Activated CD8-positive, alpha-beta memory T cell treated with anti-CD3 and anti-CD28 coated beads, Interleukin-2, amount 50 U/mL, for 48 hours (primary cell): ENCODE measurements at places on chromosomes 5 and 9.

DNA sequence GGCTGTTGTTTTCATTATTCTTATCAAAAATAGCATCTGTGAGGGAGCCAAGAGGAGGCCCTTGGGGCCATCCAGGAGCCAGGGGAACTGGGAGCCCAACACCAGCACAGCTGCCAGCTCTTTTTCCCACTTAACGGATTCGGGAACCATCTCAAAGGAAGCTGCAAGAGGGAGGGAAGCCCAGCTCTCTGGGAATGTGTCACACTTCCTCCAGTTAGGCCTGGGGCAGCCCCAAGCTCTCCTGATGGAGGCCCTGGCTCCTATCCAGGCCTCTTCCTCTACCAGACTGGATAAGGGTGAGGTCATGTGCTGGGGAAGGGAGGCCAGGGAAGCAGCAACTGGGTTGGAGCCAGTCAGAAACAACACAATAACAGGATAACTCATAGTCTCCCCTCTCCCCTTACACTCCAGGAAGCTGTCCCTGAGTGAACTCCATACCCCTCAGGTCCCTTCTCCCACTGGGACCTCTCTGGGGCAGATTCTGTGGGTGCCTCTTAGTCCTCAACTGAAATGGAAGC is 12.7 kb downstream of the CSF2 start:
- DNase-seq = no peak

GRCh38 chr9:122060481-122060880 is 32.6 kb downstream of the TTLL11 start:
- no peak for DNase-seq

DNA sequence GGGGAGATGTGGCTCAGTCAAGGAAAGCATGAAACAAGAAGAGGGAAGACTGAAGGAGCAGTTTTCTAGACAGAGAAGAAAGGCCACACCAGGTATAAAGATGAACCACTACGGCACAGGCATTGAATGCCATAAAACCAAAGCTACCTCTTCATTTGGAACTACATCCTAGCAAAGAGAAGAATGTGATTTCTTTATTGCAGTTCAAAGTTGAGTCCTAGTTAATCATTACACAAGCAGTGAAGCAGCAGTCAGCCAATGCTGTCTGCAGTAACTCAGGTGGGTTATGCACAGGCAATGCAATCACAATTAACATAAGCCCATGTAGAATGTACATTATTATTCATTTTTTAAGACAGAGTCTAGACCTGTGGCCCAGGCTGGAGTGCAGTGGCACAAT is 21.7 kb upstream of the PCAT7 start:
- DNase-seq = no peak

GRCh38 chr5:171617817-171618591 is 167.6 kb upstream of the SMIM23 start:
- DNase-seq = no peak

DNA sequence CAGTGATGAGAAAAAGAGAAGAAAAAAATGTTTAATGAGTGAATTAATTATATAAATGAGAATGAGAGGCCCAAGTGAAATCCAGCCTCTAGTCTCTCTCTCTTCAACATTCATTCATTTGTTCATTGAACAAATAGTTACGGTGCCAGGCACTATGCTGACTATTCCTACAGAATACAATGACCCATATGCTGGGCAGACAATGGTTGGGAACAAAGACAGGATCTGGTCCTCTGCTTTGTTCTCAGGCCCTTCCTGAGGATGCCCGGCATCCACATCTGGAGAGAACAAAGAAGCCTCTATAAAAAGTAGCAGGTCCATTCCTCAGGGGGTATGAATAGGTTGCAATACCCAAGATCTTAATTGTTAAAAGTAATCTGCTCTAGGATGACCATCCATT is 6.9 kb downstream of the ADAM19 start:
- no peak for DNase-seq

DNA sequence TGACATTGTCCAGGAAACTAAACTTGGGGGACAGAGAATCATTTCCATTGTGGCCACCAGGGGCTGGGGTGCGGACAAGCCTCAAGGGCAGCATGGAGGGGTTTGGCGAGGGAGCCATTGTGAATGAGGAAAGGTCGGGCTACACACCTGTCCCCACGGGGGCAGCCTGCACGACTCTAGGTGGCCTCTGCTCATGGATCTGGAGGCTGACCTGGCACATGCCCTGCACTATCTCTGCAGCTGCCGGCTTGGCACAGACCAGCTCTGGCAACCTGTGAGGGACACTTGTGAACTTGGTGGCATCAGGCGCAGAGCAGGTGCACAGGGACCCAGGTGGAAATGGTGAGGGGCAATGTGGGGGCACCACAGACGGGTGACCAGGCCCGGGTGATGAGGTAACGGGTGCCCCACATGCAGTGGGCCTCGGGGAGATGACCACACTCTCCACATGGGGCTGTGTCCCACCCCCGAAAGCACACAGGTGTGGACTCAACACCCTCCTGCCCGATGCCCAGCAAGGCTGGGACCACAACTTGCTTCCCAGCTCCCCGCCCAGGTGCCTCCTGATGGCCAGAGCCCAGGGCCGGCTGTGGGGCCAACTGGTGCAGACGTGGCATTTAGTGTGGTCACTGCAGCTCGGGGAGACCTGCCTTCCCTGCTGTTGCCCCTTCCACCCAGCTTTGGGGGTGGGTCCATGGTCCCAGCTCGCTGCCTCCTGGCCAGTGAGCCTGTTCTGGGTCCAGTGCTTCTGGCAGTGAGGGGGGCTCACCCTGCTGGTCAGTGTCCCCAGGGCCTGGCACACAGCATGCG is 60.9 kb upstream of the UBAC1 start:
- no peak for DNase-seq

DNA sequence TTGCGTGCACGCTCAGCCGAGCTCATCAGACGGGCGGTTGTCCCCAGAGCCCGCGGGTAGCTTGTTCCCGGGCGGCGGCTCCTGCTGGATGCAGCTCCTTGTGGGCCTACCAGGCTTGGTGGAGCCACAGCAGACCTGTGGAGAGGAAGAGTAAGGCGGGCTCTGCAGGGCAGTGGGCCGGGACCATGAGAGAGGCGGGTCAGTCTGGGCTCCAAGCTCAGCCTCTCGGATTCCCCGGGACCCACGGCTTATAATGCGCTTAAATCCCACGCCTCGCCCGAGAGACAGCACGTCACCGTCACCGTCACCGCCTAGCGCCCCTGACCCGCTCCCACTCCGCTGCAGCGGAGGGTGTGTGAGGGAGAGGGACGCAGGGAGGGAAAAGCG is 1.9 kb upstream of the ANKRD18A start:
- DNase-seq = peak; percentile 57

DNA sequence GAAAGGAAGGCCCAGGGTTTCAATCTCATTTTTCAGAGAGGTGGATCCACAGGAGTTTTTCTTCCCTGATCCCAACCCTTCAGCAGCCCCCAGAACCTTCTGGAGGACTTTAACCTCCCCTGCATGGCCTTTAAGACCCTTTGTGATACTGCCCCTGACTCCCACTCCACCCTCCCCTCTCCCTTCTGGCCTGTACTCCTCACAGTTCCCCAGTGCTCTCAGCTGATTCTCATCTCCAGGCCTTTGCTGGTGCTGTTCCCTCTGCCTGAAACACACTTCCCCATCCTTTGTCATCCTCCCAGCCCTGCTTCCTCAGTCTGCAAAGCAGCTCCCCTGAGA is 18.5 kb downstream of the NEURL1B start:
- DNase-seq = no peak

- no peak for DNase-seq
These were observed 77.6 kb upstream of the NR4A3 start for GRCh38 chr9:99744132-99744531.

DNA sequence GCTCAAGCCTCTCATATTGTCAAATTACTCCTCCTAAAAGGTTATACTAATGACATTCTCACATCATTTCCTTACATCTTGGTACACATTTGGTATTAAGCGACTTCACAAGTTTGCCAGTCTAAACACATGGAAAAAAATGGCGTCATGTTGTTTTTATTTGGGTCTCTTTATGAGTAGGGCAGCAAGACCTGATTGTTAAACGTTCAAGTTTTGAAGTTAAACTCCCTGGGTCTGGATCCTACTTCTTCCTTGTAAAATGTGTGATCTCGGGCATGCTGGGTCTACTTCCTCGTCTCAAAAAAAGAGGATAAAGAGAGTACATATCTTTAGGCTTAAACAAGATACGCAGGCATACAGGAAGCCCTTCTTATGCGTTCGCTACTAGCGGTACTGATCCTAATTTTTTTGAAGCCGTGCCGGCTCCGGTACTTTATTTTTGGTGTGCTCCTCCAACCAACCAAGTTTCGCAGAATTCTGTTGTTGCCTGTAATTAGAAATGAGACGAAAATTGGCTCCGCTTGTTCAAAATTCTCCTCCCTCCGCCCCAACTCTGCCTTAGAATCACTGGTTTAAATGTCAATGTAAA is 596 bp upstream of the CDC37L1 start:
- no peak for DNase-seq

DNA sequence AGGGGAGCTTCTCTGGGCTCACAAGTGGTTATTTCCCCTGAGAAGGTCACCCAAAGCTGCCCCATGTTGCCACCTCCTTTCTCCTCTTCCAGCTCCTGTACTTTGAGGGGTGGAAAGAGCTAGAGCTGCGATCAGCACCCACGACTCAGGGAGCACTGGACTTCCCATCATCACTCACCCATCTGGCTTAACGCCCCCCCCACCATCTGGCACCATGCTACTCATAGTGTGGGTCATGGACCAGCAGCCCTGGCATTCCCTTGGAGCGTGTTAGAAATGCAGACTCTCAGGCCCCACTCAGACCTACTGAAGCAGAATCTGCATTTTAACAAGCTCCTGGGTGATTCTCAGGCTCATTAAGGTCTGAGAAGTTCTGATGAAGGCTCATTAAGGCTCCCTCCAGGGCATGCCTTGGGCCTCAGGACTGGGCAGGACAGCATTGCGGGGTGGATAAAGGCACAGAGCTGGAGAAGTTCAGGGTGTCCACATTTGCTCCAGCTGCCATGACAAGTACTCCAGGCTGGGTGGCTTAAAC is 67.3 kb downstream of the GALNT12 start:
- DNase-seq = no peak

- no peak for DNase-seq
These were observed 138.3 kb downstream of the RFK start for GRCh38 chr9:76255781-76256455.

- no peak for DNase-seq
These were observed 33.1 kb upstream of the AFAP1L1 start for GRCh38 chr5:149238540-149238939.

GRCh38 chr5:175206669-175207068 is 237.3 kb downstream of the DRD1 start:
- no peak for DNase-seq

- DNase-seq = no peak
These were observed 233.0 kb upstream of the ATP10B start for GRCh38 chr5:161085056-161085455.

DNA sequence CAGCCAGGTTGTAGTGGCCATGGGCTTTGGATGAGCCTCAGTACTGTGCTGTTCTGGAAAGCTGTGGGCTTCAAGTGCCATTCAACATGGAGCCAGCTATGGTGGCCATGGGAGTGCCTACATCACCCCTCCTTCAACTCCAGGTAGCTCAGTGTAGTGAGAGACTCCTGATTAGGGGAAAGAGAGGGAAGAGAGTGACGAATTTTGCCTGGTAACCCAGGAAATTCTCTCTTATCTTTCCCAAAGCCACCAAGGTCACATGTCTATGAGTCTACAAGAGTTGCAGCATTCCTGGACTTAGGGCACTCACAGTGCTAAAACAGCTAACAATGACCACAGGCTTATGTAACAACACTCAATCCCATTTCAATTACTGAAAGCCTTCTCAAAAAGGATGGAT is 81.7 kb upstream of the SPTLC1 start:
- no peak for DNase-seq

- DNase-seq = no peak
These were observed 34.7 kb downstream of the SHOC1 start for GRCh38 chr9:111759762-111760639.

DNA sequence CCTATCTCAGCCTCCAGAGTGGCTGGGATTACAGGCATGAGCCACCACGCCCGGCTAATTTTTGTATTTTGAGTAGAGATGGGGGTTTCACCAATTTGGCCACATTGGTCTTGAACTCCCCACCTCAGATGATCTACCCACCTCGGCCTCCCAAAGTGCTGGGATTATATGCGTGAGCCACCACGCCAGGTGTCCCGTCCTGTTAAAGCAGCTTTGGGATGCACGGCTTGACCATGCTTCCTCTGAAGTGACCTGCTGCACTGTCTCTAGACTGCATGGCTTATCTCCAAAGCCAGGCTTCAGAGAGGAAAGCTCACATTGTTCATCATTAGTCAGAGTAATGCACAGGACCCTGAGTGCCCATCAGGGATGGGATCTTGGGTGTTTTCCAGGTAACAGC is 45.4 kb downstream of the SEMA4D start:
- no peak for DNase-seq

DNA sequence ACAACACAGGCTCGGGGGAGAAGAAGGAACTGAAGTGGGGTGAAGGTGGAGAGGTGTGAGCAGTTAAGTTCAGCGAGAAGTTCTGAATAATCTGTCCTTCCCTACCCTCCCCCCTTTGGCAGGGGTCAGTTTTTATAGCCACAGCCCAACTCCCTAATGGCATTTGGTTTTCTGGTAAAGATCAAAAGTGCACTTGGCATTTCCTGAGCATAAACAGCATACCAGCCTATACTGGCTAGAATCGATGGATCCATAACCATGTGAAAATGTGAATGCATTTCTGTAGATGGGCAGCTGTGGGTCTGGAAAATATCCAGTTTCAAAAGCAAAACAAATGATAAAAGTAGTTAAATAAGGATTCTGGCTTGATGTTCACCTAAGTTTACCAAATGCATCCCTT is 410.9 kb downstream of the PLK2 start:
- DNase-seq = no peak

DNA sequence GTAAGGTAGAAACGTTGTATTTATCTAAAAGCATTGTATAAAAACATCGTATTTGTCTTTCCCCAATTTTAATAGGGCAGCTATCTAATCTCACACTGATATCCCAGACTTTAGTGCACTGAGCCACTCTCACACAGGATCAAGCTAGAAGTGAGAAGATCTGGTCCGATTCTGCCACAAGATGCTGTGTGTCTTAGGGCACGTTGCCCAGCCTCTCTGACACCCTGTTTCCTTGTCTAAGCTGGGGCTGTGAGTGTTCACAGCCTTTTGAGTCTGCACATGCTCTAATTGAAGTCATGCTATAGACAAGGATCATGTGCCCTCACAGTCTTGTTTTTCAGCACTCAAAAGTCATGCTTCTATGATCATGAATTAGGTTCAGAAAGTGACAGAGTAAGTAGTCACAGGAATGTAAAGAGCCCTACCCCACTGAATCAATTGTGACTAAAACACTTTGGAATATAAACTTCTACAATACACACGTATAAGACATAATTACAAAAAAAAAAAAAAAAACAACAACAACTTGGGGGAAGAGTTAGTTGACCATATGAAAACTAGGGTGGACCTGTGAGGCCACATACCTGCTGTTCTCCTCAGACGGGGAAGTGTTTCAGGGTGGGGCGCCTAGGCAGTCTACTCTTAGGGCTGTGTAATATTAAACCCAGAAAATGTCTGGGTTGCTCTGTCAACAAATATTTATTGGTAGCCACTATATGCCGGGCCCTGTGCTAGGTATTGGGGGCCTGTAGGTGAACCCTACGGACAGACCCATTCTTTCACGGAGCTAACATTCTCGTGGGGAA is 893 bp upstream of the ABLIM3 start:
- no peak for DNase-seq

GRCh38 chr9:100785946-100786345 is 208.1 kb downstream of the CAVIN4 start:
- DNase-seq = no peak
